GM12878 (cell line): ENCODE measurements at places on chromosomes 1 and 21.

- DNase-seq: no peak
These were observed 236.9 kb downstream of the SIPA1L2 start for GRCh38 chr1:232393010-232393409.

DNA sequence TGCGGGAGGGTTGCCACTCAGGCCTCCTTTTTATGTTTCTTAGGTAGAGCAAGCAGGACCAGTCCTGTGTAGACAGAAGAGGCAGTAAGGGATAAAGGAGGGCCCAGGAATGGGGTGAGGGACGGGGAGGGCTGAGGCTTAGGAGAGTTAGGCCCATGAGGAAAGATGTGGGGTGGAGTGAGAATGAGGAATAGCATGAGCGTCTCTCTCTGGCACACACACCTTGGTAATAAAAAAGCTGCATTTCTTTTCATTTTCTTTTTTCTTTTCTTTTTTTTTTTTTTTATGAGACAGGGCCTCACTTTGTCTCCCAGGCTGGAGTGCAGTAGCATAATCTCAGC, 7.6 kb upstream of the HSPG2 start:
- no peak for DNase-seq

GRCh38 chr1:40694353-40694874, 2.9 kb downstream of the NFYC start:
- DNase-seq: no peak

DNA sequence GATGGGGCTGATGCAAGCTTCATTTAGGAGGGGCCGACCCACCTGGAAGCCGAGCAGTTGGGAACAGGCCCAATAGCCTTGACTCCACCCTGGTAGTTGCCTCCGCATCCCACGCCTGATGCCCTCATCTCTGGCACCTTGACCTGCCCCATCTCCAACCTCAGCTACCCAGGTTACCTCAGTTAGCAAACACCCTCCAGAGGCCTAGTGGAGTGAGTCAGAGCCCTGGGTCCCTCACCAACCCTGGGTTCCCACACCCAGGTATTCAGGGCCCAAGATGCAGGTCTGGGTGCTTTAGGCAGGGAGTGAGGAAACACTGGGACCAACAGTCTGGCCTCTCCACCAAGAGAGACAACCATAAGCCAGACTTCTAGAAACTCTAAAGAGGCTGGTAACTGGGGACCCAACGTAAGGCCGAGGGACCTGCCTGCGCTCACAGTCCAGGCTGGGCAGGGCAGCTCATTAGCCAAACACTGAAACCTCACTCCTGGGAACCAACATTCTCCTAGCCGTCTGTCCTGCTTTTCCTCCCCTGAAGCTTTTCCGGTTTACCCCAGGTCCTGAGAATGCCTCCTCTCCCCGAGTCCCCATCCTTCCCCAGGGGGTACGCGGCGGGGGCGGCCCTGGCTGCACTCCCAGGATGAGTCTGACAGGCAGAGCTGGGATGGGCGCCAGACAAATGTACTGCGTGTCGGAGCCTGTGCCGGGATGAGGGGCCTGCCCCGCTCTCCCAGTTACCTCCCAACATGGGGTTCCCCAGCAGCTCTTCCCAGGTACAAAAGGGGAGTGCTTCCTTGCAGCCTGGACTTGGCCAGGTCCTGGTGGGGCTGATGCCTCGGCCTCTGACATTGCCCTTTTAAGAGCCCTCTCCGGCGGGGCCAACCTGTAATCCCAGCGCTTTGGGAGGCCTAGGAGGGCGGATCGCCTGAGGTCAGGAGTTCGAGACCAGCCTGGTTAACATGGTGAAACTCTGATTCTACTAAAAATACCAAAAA, 8.9 kb upstream of the CELSR2 start:
- no peak for DNase-seq

GRCh38 chr1:174262349-174263241, 103.3 kb downstream of the RABGAP1L start:
- DNase-seq: peak; percentile 11

DNA sequence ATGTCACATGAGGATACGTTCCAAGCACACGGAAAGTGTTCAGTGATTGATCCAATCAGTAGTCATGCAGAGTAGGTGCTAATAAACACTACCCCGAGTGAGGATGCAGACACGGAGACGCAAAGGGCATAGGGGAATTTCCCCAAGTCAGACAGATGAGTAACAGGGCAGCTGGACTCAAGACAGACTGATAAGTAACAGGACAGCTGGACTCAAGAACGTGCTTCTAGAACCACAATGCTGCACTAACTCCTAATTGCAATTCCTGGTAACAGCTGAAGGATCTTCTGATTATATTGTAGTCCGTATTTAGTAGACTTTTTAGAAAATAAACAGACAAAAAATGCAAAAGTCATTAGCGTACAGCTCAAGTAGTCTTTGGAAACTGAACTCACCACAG, 1.9 kb upstream of the OR2T10 start:
- DNase-seq: no peak

- DNase-seq: peak; percentile 84
These were observed 16.7 kb downstream of the SPATA21 start for GRCh38 chr1:16420424-16421118.

GRCh38 chr1:42259739-42260064, 75.3 kb downstream of the FOXJ3 start:
- DNase-seq: no peak

GRCh38 chr21:20308586-20309315, 689.5 kb upstream of the NCAM2 start:
- DNase-seq: no peak

DNA sequence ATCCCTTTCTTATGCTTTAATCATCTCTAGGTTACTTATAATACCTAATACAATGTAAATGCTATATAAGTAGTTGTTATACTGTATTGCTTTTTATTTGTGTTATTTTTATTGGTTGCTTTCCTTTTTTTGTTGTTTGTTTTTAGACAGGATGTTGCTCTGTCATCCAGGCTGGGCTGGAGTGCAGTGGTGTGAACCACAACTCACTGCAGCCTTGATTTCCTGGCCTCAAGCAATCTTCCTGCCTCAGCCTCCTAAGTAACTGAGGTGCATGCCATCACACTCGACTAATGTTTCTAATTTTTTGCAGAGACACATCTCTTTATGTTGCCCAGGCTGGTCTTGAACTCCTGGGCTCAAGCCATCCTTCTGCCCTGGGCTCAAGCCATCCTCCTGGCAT, 26.9 kb downstream of the KRTAP19-8 start:
- DNase-seq: no peak

DNA sequence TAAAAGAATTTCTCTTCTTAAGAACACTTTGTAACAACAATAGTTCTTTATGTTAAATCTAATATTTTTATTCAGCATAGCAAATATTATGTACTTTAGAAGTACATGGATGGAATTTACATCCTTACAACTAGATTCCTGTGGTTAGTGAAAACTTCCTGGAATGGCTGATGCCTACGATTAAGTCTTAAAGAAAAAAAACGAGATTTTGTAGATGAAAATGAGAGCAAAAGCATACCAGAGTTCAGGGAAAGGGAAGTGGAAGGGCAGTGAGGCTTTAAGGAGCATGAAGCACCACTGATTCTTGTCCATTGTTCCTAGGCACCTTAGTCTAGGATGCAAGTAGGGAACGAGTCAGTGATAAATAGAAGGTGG, 26.7 kb downstream of the CFH start:
- no peak for DNase-seq

GRCh38 chr21:17372200-17372599, 140.6 kb upstream of the CXADR start:
- no peak for DNase-seq

GRCh38 chr1:240582953-240583352, 29.0 kb downstream of the GREM2 start:
- no peak for DNase-seq

- no peak for DNase-seq
These were observed 213.5 kb upstream of the IRF2BP2 start for GRCh38 chr1:234823191-234824176.

GRCh38 chr21:37783016-37783415, 133.2 kb downstream of the KCNJ6 start:
- DNase-seq: no peak

DNA sequence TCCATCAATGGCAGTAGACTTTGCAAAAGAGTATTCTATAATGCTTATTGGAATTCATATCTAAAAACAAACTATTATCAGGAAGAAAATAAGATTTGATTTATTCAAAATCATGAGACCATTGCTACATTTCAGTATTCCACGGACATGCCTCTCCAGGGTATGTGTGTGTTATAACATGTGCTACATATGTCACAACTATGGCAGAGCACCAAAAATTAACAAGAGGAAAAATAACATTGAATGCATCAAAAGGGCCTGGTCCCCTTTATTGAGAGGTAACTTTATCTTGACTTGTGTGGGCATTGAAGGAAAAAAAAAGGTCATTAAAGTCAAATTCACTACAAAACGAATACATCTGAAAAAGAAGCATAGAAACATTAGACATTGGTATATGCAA, 22.6 kb upstream of the LRRC8B start:
- DNase-seq: no peak

- DNase-seq: no peak
These were observed 35.8 kb downstream of the GLIS1 start for GRCh38 chr1:53703174-53703573.

DNA sequence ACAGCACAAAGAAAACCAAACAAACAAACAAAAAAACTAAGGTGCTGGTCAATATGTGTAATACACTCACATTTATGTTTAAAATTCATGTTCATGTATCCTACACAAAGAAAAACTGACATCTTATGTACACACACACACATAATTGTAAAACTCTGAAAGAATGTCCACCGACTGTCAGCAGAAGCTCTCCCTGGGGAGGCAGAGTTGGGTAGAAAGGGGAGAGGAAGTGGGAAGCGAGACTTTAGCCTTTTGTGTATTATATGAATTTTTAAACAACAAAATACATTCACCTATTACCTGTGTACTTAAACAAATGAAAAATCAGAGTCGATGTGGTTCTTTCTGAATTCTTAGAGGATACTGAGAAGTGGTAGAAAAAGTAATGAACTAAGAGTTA, 88.3 kb downstream of the ABCA4 start:
- no peak for DNase-seq

GRCh38 chr1:216095400-216095799, 327.8 kb downstream of the USH2A start:
- DNase-seq: no peak

DNA sequence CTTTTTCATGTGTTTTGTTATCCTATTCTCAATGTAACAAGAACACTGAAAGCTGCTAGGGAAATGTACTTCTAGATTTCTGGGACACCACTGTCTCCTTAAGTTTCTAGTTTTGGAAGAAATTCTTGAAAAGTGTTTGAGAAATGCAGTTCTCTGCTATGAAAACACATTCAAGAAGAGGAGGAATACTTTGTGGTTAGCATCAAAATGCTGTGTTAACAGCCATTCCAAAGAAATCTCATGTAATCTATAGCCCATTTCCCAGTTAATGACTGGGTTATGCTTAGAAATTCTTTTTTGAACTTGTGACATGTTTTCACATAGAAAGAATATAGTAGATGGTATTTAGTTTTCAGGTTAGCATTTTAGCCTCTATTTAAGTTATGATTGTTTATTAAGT, 6.0 kb downstream of the RAVER2 start:
- DNase-seq: no peak

DNA sequence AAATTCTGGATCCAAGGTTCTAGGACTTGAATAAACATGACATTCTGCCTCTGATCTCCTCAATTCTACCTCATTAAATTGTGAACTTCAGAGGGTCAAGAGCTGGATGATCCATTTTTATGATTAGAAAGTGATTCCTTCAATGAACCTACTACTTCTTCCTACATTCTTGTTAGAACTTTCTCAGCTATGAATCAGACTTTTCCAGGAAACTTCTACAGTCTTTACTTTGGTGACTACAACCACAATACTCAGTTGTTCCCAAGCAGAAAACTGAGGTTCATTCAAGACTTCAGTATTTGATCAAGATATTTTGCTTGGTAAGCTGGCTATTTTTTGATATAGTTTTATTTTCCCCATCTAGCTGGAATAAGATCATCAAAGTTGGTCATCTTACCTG, 51.4 kb downstream of the CDC7 start:
- no peak for DNase-seq

GRCh38 chr1:184906761-184907160, 67.5 kb downstream of the NIBAN1 start:
- no peak for DNase-seq

DNA sequence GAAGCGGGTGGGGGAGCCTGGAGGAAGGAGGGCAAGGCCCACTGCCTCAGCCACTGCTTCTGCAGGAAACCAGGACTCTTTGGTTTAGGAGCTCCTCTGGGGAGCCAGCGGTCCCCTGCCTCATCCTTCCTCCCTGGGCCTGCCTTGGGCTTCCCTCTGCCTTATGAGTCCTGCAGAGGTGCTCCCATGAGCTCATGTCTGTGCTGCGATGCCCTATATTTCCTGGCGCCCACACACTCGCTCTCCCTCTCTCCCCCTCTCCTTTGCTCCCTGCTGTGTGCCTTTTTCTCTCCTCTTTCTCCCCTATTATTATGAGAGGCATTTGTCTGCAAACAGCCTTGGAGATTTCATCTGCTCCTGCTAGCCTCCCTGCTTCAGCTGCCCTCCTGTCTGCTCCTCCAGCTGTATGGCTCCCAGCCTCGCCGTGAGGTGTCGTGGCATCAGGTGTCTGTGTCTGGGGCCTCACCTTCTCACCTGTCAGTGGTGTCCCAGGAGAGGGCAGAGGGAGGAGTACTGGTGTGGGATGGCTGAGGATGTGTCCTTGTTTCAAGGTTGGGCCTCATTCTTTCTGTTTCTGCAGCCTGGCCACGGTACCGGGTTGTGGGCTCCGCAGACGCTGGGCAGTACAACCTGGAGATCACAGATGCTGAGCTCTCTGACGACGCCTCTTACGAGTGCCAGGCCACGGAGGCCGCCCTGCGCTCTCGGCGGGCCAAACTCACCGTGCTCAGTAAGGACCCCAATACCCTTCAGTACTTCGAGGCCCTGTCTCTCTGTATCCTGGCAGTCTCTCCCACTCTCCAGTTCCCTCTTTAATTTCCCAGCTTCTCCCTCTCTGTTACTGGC, 84.2 kb downstream of the KIRREL1 start:
- no peak for DNase-seq

- no peak for DNase-seq
These were observed 887 bp downstream of the HES2 start for GRCh38 chr1:6418668-6419396.

DNA sequence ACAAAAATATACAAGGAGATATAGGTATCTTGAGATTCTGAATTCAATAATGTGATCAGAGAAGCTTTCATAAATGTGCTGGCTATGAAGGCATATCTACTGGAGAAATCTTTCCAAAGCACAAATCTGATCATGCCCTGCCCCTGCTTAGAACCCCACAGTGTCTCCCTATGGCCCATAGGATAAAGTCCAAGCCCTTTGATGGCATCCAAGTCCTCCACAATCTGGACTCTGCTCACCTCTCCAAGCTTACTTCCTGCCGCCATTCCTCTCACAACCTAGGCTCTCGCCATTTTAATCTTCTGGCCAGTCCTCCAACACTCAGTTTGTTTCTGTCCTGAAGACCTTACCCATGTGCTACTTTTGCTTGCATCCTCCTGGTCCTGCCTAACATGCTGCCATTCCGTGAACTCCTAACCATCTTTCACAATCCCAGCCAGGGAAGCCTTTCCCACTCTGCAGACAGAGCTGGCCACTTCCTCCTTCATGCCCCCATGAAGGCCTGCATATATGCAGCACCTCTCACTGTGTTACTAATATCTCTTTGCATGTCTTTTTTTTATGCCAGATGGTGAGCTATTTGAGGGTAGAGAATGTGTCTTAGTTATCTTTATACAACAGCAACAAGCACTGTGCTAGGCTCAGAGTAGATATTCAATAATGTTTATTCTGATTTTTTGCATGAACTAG, 5.6 kb upstream of the ATP1A1 start:
- no peak for DNase-seq
